ENCODE measurements at places on chromosomes 1 and 21.

GRCh38 chr1:21302747-21303715 is 12.8 kb upstream of the ECE1 start:
- peak; percentile 39 for DNase-seq

DNA sequence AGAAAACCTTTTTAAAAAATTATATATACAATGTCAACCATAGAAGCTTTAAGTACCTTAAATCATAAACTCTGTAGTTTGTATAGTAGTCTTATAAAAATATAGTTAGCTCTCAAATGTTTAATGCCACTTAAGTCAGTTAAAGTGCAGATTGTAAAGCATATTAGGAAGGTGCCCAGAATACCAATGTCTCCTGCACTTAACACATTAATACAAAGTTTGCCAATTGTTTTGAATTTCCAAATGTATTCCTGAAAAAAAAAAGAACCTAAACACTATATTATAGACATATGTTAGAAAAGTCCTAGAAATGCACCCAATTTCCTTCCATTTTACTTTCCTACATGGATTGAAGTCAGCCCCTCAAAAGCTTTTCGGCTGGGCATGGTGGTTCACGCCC is 12.1 kb downstream of the F3 start:
- DNase-seq = no peak

GRCh38 chr1:46174448-46175231 is at the start of gene TSPAN1:
Gene TSPAN1, plus strand, starts transcription at chr1:46175087. Its CDS starts 6,021 bp downstream, at chr1:46181108.
- no peak for DNase-seq

- DNase-seq = no peak
Observed at GRCh38 chr1:104463126-104463697, 713.5 kb downstream of the AMY1C start.

GRCh38 chr1:151455966-151456365 is 3.3 kb downstream of the POGZ start:
- DNase-seq = no peak

- DNase-seq = peak; percentile 26
Observed at GRCh38 chr21:26842974-26843932, 2.0 kb downstream of the ADAMTS1 start.

DNA sequence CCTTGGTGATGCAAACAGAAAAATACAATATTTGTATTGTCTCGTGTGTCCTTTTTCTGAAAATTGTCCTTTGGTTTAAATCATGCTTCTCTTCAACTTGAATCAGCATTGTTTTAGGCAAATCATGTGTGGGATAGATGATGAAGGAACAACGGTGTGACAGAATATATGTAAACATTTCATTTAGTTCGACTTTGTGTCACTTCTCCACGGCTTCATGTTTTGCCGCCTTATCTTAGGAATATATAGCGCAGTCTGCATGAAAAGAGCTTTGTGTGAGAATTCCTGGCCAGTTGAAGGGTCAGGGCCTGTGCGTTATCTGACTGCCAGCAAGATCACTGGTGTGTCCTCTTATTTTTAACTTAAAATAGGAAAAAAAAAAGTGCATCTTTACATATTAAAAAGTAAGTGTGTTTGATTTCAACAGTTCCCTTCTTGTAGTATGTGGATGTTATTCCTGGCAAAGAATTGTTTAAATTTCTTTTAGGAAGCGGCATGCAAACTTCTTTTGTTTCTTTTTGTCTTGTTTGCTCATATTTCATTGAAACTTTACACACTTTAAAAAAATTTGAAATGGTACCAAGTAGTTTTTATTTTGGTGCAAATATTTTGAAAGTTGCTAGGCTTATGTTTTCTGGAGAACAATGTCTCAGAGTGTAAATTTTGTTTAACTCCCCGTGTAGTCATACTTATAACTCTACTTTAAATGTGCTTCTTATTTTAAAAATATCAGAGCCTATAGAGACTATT is 465.2 kb downstream of the USP25 start:
- peak; percentile 9 for DNase-seq

DNA sequence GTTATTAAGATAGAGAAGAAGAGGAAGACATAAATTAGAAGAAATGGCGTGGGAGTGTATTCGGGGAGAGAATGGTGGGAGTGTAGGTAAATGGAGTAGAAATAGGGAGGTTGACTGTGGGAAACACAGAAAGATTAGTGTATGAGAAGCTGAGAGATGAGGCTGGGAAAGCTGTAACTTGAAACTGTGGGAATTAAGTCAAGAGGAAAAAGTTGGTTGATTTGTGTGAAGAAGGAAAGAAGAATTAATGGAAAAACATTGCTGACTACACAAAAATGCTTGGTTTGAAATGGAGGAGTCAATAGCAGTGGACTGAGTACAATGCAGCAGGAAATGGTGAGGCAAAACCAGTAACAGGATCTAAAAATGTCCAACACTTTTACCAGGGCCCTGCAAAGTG is 448.3 kb downstream of the PTPRC start:
- no peak for DNase-seq

DNA sequence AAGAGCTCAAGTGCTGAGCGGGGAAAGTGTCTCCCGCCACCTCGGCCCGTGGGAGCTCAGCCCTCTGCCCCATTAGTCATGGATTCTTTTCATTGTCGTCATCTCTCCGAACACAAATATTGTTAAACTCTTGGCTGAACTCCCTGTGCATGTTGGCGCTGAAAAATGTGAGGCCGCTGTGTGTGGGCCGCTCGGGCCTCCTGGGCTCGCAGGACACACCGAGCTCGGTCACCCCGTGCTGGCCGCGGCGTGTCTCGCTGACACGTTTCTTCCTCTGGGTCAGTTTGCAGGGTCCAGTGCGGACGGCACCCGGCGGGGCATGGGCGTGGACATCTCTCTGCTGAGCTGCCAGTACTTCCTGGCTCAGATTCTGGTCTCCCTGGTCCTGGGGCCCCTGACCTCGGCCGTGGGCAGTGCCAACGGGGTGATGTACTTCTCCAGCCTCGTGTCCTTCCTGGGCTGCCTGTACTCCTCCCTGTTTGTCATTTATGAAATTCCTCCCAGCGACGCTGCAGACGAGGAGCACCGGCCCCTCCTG is 25.6 kb downstream of the SLC45A1 start:
- no peak for DNase-seq

- peak; percentile 13 for DNase-seq
Observed at GRCh38 chr1:171715813-171716251, 26.0 kb downstream of the VAMP4 start.

- peak; percentile 58 for DNase-seq
Observed at GRCh38 chr1:171948511-171948910, 107.2 kb downstream of the DNM3 start.

DNA sequence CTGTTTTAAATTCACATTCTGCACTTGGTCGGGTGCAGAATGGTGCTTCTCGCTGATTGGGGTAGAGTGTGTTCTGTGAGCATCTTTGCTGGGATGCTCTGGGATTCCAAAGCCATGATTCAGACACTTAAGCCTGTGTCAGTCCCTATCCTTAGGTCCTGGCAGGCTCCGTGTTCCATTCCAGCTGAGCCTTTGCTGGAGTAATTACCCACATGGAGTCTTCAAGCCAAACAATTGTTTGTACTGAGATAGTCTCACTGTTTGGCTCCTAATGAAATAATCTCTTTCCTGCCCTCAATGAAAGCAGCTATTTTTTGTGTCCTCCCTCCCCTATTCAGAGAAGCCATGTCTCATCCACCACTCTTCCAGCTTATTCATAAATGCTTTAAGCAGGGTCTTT is 18.7 kb downstream of the SMAP2 start:
- no peak for DNase-seq

DNA sequence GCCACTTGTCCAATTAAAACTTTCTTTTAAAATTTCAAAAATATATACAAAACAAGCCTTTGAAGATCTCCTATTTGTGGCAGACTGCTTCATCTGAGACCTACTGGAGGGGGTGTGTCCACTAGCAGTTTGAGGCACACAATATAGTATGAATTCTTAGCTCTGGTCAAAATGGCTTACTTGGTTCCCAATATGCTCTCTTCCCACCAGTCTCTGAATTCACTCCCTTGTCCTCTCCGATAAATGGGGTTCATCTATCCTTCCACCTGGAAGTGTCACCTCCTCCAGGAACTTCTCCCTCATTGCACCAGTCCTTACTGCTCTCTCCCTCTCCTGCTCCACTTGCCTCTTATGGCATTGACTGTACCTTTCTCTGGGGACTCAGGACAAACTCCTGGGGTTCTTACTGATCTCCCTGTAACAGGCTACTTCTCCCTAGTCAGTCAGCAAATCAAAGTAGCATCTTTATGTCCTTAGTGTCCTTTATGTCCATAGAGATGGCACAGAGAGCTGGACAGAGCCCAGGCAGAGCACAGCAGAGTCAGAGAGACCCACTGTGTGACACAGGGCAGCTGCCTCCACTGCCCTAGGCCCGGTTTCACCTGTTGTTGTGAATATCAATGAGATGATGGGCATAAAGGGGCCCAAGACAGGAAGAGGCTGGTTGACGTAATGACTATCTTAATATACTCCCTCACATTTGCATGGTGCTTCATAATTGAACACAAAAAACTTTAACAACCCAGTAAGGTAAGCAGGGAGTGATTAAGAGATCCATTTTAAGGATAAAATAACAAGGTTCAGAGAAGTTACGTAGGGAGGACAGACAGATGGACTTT is 3.6 kb downstream of the ASAP3 start:
- no peak for DNase-seq

- DNase-seq = no peak
Observed at GRCh38 chr21:42755766-42756579, 102.6 kb downstream of the PDE9A start.

DNA sequence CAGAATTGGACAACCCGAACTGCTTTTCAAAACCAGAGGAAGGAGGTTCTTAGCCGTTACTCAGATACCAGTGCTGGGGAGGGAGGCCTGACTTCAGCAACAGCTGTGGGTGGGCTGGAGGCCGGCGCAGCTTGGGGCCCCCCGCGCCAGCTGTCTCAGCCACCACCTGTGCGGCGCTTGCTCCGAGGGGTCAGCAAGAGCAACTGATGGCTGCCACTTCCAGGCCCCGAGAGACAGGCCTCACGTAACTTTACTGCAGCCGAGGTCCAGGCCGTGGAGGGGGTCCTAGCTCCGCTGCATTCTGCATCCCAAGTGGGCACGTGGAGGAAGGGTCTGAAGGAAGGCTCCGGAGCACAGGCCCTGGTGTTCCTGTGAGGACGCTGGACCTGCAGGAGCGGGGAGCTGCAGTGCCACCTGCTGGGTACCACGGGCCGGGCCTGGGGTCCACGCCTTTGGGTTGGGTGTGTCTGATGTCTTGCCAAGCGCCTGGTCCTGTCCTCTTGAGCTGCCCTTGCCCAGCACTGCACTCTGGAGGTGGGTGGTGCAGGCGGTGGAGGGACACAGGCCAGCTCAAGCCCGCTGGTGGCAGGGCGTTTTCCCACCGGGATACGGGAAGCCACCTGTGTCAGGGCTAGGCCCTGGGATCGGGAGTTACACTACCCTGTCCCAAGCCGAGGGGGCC is 9.8 kb downstream of the THAP3 start:
- DNase-seq = peak; percentile 61
